ENCODE measurements at places on chromosomes 4 and X.

DNA sequence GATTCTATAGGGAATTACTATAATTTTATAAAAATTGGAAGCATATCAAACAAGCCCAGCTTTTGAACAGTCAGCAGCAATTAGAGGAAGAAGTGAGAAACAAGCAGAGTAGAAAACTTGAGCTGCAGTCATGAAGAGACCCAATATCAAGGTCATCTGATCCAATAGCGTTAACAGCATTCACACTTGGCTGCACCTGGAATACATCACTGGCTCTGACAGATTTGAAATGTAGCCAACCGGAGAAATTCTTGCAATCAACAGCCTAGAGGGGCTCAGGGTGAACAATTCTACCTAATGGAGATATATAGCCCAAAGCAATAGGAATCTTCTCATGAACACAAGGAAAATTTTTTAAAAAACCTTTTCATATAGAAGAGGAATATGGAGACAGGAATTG is 13.6 kb downstream of the DDX53 start:
- no peak for DNase-seq

- DNase-seq, result no peak
These were observed 57.8 kb downstream of the HEPH start for GRCh38 chrX:66221856-66222255.

DNA sequence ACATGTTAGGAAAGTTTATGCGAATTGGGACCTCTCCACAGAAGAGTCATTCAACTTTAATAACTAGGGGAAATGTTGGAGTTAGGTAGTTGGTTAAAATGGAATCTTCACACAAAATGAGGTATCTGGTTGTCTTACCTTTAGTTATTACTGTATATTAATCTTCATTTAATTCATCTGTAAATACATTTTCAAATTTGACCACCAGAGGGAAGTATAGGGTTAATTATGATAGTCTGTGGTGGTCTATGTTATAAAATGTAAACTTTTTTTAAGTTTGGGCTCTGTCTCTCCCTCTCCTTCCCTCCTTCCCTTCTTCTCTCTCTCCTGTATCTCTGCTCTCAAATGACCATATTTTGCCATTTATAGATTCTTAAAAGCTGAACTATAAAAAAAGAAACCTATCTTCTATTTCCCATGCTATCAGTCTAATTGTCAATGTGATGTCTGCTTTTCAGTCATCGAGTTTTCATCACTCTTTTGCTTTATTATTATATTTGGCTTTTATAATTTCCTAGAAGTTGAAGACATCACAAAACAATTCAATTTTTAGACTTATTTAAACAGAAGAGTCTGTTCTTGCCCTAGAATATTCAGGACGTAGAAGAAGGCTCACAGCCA is 49.8 kb downstream of the TMEM144 start:
- DNase-seq, result no peak

- DNase-seq, result no peak
These were observed 1268.6 kb downstream of the RAPGEF2 start for GRCh38 chr4:160371446-160371845.

- DNase-seq, result peak; percentile 6
These were observed 88.0 kb downstream of the GUCY2F start for GRCh38 chrX:109393859-109394258.

DNA sequence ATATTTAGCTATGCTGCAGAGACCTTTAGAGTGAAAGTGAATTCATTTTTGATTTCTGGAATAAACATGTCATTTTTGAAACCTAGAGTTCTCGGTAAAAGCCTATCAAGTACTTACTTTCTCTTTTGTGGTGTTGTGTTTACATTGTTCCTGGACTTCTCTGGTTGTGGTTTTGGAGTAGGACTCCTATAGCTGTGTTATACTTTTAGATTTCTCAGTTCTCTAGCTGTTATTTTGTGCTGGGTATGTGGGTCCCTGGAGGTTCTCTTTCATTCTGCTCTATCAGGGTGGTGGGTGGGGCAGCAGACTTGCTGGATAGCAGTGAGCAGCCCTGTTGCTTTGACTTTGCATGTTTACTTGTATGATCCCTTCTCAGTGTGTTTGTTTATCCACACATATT is 25.6 kb upstream of the MSMO1 start:
- DNase-seq, result peak; percentile 30

DNA sequence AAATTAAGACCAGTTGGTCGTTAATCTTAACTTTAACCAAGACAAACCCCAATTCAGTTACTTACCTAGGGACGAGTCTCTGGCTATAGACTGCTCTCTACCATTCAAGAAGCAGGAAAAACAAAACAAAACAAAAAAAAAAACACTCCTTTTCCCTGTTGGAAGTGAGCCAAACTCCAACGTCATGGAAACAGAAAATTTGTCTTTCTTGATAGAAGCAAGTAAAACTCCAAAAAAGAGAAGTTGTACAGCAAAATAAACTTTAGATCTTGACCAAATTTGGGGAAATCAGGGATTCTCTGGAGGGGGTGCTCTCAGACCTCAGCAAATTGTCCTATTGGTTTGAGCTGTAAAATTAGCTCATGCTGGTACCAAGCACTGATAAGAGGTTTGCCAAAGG is 3.7 kb downstream of the CNGA1 start:
- no peak for DNase-seq

- no peak for DNase-seq
These were observed 17.6 kb upstream of the WFS1 start for GRCh38 chr4:6252051-6252450.

GRCh38 chrX:40832723-40833122 is 97.4 kb upstream of the MED14 start:
- no peak for DNase-seq

DNA sequence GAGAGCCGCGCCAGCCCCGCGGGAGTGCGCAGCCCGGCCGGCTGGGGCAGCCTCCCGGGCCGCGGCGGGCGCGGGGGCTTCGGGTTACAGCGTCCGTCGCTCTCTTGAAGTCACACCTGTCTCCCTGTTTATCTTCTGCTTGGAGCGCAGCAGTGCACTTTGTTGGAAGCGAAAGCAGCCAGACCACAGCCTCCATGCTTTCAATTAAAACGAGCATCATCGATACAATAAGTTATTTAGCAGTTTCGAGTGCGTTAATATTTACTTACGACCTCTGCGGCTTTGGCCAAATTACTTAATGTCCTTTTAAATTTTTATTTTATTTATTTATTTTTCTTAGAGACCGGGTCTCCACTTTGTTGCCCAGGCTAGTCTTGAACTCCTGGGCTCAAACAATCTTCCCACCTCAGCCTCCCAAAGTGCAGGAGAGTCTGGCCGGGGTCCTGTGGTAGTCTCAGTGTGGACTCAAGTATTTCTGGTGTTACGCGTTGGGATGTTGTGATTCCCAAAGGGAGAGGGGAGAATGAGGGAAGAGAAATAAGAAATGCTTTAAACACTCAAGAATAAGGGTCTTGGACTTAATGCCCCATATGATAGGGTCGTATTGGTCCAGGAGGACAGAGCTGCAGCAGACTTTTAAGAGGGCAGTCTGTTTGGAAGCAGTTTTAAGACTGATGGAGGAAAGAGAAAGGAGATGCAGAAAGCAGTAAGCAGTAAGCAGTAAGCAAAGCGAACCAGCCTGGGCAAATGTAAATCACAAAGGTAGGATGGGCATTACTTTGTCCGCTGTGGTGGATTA is 504 bp upstream of the PDLIM3 start:
- no peak for DNase-seq

- no peak for DNase-seq
These were observed 102.0 kb downstream of the SORBS2 start for GRCh38 chr4:185709802-185710486.

DNA sequence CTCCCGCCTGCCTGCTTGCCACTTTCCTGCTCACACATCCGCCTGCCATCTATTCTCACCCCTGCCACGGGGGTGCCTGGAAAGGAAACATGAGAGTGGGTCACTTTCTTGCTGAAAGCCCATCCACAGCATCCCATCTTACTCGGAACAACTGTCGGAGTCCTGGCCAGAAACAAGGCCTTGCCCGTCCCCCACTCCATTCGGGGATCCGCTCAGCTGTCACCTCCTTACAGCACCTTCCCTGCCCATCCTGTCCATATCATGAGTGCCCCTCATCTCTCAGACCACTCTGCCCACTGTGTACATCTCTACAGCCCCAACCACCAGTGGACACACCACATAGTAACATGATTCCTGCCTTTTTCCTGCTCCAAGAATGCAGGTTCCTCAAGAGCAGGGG is 6.4 kb downstream of the EVC2 start:
- DNase-seq, result no peak

DNA sequence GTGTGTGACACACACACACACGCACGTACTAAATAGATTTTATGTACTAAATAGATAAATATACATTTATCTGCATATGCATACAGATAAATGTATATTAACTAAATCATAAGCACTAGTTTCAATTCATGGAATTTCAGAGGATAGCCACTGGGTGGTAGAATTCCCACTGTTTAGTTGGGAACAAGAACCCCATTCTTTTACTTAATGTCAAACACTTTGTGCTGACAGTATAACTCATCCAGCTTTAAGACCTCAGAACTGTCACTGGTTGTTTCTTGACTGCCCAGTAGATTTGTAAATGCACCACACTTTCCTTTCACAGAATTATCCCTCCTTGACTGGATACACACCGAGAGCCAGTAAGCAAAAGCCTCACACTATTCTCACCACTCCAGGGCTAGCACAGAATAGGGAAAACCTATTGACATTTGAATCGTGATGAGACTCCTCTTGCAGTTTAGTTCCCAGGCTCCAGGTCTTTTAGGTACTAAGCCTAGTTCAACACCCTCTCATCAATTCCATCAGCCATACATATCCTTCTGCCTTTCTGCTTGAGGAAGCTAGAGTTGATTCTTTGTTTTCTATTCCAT is 32.4 kb downstream of the PPARGC1A start:
- no peak for DNase-seq

DNA sequence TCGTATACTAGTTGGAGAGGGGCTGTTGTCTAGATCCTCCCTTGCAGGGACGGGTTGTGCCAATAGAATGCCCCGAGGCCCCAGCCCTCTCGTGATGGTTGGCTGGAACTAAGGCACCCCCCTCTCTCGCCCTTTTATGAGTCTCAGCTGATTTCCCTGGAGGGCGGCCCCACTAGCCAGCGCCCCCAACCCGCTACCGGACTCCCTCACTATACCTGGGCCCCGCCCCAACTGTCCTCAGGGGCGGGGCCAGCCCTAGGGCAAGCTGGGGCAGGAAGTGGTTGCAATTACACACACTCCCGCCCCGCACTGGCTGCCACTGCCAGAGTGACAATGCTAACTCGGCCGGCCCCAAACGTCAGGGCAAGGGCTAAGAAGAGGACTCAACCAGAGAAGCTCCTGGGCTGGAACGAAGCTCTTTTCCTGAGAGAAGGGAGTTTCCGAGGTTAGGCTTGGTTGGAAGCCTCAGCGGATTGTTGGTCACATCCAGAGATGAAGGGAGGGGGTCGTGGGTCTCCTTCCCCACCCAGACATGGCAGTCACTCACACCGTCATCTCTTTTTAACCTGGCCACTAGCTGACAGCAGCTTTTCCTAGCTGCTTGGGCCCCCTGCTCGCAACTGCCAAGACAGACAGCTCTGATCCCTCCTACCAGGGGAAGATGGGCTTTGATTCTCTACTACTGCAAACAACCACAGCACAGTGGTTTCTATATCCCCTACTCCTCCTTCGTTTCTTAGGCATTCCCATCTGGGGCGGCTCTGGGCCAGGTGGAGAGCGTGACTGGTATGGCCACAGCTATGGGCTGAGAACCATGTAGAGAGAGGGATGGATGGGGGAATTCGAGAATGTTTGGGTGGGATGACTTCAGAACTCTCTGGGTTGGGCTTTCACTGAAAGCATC is 21.0 kb upstream of the BCORL1 start:
- DNase-seq, result peak; percentile 82

- no peak for DNase-seq
These were observed 518.0 kb downstream of the RPA4 start for GRCh38 chrX:97401586-97402136.

DNA sequence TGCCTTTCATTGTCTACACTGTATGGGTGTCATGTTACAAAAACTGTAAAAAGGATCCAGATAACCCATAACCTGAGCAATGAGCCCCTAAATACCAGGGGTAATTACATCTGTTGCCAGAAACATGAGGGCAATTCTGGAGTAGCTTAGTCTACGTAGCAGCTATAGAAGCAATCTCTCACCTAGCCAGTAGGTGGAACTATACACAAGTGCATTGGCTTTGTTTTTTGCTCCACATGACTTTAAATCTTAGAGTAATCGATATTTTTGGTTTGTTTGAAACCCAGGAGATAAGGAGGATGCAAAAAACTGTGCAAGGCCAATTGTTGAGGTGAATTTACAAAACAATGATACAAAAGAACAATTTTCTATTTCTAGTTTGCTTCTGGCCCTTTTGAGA is 57.5 kb downstream of the GPR82 start:
- DNase-seq, result peak; percentile 17

DNA sequence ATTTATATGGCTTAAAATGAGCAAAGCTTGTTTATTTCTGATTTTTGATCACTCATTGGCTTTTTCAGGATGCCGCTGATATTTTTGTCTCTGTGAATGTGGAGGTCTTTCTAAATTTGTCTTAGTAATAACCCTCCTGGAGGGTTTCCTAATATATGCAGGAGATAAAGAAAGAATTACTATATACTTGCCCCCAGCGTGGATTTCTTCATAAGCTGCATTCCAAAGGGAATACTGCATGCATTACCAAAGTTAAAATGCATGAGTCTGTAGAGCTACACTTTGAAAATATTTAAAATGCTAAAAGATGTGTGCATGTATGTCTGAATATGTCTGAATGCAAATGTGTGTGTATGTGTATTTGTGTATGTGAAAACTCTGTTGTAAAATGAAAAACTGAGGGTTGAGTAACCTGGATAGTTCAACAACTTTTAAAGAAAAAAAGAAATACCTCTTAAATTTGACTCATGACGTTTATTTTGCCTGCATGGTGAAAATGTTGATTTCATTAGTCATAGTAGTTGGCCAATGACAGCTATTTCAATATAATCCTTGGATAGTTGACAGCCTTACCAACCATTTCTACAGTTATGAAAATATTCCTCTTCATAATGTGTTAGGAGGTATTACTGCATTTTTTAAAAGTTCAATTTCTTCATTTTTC is 113.2 kb upstream of the ZNF827 start:
- no peak for DNase-seq

DNA sequence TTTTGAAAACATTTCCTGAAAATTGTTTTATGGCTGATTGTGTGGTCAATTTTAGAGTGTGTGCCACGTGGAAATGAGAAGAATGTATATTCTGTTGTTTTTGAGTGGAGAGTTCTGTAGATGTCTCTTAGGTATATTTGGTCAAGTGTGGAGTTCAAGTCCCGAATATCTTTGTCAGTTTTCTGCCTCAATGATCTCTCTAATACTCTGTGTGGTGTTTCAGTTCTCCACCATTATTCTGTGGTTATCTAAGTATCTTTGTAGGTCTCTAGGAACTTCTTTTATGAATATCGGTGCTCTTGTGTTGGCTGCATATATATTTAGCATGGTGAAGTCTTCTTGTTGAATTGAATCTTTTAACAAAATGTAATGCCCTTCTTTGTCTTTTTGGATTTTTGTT is 113.3 kb downstream of the LINC00632 start:
- no peak for DNase-seq

- no peak for DNase-seq
These were observed 10.6 kb upstream of the PRDX4 start for GRCh38 chrX:23656684-23657083.

DNA sequence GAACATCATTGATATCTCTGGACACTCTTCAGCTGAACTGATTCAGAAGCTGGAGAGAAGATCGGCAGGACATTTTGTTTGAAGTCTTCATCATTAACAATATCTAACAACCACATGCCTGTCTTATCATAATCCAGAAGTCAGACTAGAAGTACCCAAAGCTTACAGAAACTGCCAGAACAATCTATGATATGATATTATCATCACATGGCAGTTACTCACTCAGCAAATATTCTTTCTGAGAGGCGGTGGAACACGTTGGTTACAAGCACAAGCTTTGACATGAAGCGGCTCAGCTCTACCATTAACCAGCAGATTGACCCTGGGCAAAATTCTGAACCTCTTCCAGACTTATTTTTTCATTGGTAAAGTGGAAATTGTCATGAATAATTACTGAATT is 69.4 kb upstream of the KIT start:
- no peak for DNase-seq
